ENCODE measurements at places on chromosomes 6 and 20. TPM values are rescaled to one million over a fixed set of nuclear protein-coding genes. Genes with fewer than 3 reads are reported as not detected.
A peak's percentile ranks its signal among the peaks of the same experiment; 100 is the strongest.

RNF5 gene
- 56.1 TPM for total RNA-seq

DNA sequence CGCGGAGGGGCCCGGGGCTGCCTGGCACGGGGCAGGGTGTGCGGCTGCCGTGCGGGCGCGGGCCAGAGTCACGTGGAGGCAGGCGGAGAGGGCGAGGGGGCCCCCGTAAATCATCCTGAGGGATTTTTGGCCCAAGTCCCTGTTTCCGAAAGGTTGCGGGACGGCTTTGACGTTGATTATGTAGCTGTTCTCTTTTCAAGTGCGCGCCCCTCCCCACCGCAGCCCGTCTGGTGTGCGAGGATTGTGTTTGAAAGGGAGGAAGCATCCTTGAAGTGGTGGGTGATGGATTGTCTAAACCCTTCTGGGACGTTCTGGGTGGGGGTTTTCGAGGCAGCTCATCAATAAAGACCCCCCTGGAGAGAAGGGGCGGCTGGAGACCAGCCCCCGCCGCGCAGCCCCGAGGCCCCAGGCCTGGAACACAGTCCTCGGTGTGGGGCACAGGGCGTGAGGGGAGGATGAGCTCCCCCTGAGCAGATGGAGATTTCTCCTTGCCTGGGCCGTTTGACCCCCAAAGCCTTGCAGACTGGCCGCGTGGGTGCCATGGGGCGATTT, 7.0 kb upstream of the FOXF2 start:
- H3K27me3 ChIP-seq: peaks cover 38% of the 10 kb centered on the region
- H3K27ac ChIP-seq: no peak overlapping the region
- H3K4me1 ChIP-seq: peaks cover 13% of the 10 kb centered on the region
- DNase-seq: no peak
- no peak overlapping the region for H3K4me3 ChIP-seq

XKR7 gene
- total RNA-seq: 0.05 TPM

C20orf202 gene
- 0.14 TPM for total RNA-seq

GRCh38 chr6:89350281-89350966, 2.1 kb downstream of the UBE2J1 start:
- H3K4me3 ChIP-seq: no peak overlapping the region
- H3K36me3 ChIP-seq: no peaks in the 10 kb centered on the region
- H3K27ac ChIP-seq: peak overlapping the region; percentile 73
- no peak for DNase-seq
- peaks cover 16% of the 10 kb centered on the region for H3K4me1 ChIP-seq

KCNK5 gene
- total RNA-seq: 19.1 TPM

DNA sequence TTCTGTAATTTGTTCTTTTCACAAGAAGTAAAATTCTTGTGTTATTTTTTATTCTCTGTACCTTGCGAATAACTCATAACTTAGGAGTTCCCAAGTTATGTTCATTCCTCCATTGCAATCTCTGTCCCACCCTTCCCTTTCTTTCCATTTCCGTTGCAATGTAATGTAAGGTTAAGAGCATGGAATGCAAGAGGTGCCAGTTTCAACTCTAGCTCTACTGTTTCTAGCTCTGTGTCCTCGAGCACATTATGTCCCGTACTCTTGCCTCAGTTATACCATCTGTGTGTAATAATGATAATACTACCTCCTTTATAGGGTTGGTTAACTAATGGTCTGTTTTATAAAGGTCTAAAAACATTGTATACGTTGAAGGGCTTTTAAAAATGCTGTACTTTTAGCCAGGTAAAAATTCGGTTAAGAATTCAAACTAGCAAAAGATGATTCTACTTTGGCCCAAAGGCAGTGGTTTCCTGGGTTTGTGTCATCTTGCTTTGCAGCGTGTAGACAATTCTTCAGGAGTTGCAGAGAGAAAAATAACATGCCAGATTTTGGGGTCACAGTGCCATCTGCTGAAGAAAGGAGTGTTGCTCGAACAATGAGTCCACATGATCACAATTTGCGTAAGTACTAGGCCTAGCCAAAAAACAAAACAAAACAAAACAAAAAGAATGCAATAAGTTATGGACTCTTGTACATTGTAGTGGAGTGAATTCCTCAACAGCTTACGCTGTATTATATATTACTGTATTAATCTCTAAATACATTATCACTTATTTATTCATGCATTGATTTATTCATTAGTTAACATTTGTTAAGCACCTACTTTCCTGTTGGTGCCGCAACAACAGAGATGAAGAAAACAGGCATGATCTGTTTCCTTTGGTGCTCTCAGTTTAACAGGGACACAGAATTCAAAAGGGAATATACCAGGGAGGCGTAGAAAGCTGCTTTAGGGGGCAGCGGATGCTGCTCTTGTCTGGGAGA, 10.0 kb upstream of the PFDN4 start:
- H3K4me3 ChIP-seq: no peak overlapping the region
- DNase-seq: no peak

TNF gene
- total RNA-seq: 0.19 TPM

COL19A1 gene
- 0.51 TPM for total RNA-seq

DNA sequence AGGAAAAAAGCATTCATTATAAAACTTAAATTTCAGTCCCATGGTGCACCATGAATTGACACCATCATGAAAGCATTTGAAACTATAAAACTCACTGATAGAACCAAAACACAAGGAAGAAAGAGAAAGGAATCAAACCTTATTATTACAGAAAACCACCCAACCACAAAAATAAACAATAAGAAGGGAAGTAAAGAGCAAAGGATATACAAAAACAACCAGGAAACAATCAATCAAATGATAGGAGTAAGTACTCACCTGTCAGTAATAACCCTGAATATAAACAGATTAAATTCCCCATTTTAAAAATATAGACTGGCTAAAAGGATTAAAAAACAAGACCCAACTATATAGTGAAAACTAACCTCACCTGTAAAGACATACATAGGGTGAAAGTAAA, 5.8 kb downstream of the SLPI start:
- H3K36me3 ChIP-seq: no peaks in the 10 kb centered on the region
- H3K27ac ChIP-seq: no peak overlapping the region

BANF2 gene
- not detected for total RNA-seq

MCCD1 gene
- not detected for total RNA-seq

GRCh38 chr6:154239392-154239791, 117.2 kb downstream of the IPCEF1 start:
- H3K36me3 ChIP-seq: no peaks in the 10 kb centered on the region
- no peak for DNase-seq
- no peaks in the 10 kb centered on the region for H3K27me3 ChIP-seq
- H3K4me1 ChIP-seq: no peaks in the 10 kb centered on the region
- no peak overlapping the region for H3K27ac ChIP-seq

- no peak overlapping the region for H3K27ac ChIP-seq
- no peak for DNase-seq
- H3K4me3 ChIP-seq: no peak overlapping the region
- H3K27me3 ChIP-seq: no peaks in the 10 kb centered on the region
- H3K4me1 ChIP-seq: no peaks in the 10 kb centered on the region
These were observed 423.6 kb downstream of the CDH26 start for GRCh38 chr20:60381643-60382400.

CD24 gene
- 14.2 TPM for total RNA-seq

DNA sequence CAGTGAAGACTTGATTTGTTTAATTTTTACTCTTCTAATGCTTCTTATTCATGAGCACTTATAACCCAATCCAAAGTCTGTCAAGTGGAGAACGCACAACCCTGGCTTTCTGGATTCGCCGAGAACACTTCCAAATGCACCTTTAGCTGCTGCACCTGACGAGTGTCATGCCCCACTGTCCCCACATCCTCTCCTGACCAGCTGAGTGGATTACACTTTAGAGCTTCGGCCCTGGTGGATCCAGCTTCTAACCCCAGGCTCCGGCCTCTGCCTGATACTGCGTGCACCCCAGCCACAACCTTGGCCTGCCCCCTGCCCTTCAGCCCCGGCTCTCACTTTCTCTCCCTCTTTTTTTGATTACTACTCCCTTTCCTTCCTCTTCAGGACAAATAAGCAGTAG, 258.8 kb downstream of the TMEM242 start:
- no peaks in the 10 kb centered on the region for H3K36me3 ChIP-seq
- no peak overlapping the region for H3K4me3 ChIP-seq
- DNase-seq: no peak
- H3K27ac ChIP-seq: no peak overlapping the region
- no peaks in the 10 kb centered on the region for H3K27me3 ChIP-seq

DNA sequence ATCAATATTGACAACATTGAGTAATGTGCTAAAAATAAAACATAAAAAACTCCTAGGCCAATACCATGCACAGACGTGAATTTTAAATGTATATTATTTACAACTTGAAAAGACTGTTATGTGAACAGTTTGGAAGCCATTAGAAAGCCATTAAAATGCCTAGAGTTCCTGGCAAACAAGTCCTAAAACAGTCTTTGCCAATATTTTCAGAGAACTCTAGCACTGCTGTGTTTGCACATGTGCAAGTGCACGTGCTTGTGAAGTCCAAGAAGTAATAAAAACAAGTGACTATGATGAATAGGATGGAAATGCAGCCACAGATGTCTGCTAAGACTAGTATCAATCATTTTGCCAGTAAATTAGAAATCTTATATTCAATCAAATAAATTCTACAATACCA, 1447.6 kb downstream of the GRIK2 start:
- H3K36me3 ChIP-seq: no peaks in the 10 kb centered on the region
- DNase-seq: no peak
- H3K4me1 ChIP-seq: no peaks in the 10 kb centered on the region
- no peaks in the 10 kb centered on the region for H3K27me3 ChIP-seq
- no peak overlapping the region for H3K4me3 ChIP-seq

NRSN1 gene
- not detected for total RNA-seq

GRCh38 chr6:92380803-92381601, 1038.4 kb downstream of the EPHA7 start:
- H3K4me1 ChIP-seq: no peaks in the 10 kb centered on the region
- no peak overlapping the region for H3K27ac ChIP-seq
- H3K4me3 ChIP-seq: no peak overlapping the region
- DNase-seq: no peak

PNPLA1 gene
- total RNA-seq: 0.08 TPM

DNA sequence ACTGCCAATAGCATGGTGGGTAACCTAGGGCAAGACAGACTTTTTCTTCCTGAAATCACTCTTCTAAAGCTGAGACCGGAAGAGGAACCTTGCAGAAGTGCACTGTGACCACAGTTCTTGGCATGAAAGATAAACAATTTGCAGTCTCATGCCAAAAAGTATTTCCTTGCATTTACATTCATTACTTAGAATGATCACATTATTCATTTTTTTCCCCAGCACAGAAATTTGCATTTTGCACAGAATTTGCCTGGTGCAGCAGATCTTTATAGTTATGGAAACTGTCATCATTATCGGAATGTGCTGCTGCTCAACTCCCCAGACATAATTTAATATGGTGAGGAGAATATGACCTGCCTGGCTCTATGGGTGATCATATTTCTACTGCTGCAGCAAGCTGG, 42.2 kb upstream of the EDN3 start:
- DNase-seq: no peak
- H3K27me3 ChIP-seq: peaks cover 6% of the 10 kb centered on the region
- no peaks in the 10 kb centered on the region for H3K4me1 ChIP-seq
- H3K27ac ChIP-seq: no peak overlapping the region

VSX1 gene
- total RNA-seq: 0.08 TPM

TGM3 gene
- 0.08 TPM for total RNA-seq

TEAD3 gene
- total RNA-seq: 1.9 TPM

- H3K4me1 ChIP-seq: peaks cover 9% of the 10 kb centered on the region
- no peak overlapping the region for H3K4me3 ChIP-seq
- H3K27ac ChIP-seq: no peak overlapping the region
- H3K36me3 ChIP-seq: no peaks in the 10 kb centered on the region
- no peaks in the 10 kb centered on the region for H3K27me3 ChIP-seq
These were observed 134.4 kb upstream of the TOP1 start for GRCh38 chr20:40894237-40894630.

DNA sequence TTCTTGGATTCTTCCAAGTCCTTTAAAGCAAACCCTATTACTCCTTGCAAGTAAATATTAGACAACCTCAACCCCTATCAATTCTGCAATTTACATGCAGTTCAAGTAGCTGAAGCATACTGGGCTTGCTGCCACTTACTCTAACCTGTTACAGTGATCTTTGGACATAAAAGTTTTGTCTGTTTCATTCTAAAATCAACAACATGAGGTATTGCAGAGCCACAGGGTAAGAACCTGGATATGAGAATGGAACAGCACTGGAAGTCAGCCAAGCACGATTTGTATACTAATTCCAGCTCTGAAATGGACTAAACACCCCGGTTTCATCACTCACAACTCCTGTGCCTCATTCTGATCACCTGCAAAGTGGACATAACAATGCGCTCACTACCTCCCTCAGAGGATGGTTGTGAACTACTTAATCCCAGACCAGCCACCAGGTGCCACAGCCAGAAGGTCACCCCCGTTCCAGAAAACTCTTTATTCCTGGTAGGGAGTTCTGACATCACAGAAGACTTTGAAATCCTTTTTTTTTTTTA, 270.0 kb downstream of the ADGB start:
- H3K27me3 ChIP-seq: no peaks in the 10 kb centered on the region
- peak; percentile 41 for DNase-seq
- H3K4me1 ChIP-seq: no peaks in the 10 kb centered on the region
- H3K36me3 ChIP-seq: no peaks in the 10 kb centered on the region
- H3K4me3 ChIP-seq: no peak overlapping the region

ANKRD60 gene
- not detected for total RNA-seq

BMP5 gene
- total RNA-seq: 0.79 TPM

GRCh38 chr20:59082077-59082740, 39.6 kb upstream of the PRELID3B start:
- peaks cover 3% of the 10 kb centered on the region for H3K4me1 ChIP-seq
- H3K27me3 ChIP-seq: no peaks in the 10 kb centered on the region
- no peak overlapping the region for H3K4me3 ChIP-seq
- DNase-seq: no peak
- H3K27ac ChIP-seq: no peak overlapping the region

PLN gene
- total RNA-seq: 0.14 TPM

HRH3 gene
- not detected for total RNA-seq

TTK gene
- 21.1 TPM for total RNA-seq

DNA sequence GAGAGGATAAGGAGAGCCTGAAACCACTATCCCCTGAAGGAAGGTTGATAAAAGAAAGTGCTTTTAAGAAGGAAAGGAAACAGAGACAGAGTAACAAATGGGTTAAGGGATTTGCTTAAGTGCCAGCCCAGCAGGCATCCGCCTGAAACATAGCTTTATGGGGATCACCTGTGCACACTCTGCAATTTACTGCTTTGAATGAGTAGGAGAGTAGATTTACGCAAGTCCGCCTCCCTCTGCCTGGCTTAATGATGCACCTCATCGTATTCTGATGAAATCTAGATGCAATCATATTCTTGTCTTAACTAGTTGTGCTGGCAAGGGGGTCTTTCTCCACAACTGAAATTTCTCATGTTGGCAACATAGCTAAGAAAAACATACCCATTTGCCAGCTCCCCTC, 101.1 kb upstream of the ID4 start:
- no peaks in the 10 kb centered on the region for H3K4me1 ChIP-seq
- no peaks in the 10 kb centered on the region for H3K27me3 ChIP-seq
- H3K36me3 ChIP-seq: no peaks in the 10 kb centered on the region
- no peak for DNase-seq

PROCR gene
- total RNA-seq: 3.7 TPM

SLC2A10 gene
- total RNA-seq: 79.7 TPM

All from liver (tissue), 10 donors.